ENCODE measurements at places on chromosomes 11 and 22.

DNA sequence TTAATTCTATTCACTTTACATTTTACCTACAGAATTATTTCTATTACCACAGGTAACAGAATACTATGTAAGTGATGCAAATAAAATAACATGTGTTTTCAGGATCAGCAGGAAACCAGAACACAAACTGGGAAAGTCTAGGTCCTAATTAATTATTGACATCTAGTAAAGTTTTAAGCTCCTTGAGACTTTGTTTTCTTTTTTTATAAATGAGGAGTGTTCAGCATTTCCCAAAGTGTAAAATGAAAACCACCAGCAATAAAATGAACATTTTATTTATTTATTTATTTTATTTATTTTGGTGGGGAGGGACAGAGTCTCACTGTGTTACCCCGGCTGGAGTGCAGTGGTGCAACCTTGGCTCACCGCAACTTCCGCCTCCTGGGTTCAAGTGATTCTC is 123.6 kb downstream of the ARHGAP42 start:
- no peak for DNase-seq

GRCh38 chr11:106161775-106162634 is 84.5 kb downstream of the AASDHPPT start:
- DNase-seq, result no peak

GRCh38 chr11:100687054-100687629 is at the start of gene ARHGAP42:
Gene ARHGAP42, plus strand, starts transcription at chr11:100687288. Its CDS starts 391 bp downstream, at chr11:100687679.
- DNase-seq, result peak; percentile 61

GRCh38 chr22:34592123-34592740 is 473.7 kb upstream of the ISX start:
- DNase-seq, result no peak

- no peak for DNase-seq
These were observed 666.7 kb downstream of the OPCML start for GRCh38 chr11:132865623-132866022.

GRCh38 chr22:39635719-39636118 is 65.2 kb downstream of the CACNA1I start:
- no peak for DNase-seq

DNA sequence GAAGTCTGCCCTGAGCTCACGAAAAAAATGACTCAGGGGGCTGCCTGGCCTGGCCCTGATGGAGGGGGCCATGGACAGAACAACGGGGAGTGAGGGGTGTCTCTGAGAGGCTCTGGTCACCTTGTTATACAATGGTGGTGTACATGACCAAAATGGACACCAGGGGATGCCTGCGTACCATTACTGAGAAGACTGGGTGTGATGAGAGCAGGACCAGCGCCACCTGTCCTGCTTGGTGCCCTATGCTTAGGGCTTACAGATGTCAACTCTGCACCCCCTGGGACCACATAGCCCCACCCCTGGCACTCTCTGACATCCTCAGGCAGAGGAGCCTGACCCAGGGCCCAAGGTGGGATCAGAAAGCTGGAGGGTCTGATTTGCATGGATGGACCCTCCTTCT is 104.8 kb downstream of the ZNF280B start:
- DNase-seq, result no peak

- no peak for DNase-seq
These were observed 53.5 kb upstream of the SLC25A1 start for GRCh38 chr22:19231986-19232385.

DNA sequence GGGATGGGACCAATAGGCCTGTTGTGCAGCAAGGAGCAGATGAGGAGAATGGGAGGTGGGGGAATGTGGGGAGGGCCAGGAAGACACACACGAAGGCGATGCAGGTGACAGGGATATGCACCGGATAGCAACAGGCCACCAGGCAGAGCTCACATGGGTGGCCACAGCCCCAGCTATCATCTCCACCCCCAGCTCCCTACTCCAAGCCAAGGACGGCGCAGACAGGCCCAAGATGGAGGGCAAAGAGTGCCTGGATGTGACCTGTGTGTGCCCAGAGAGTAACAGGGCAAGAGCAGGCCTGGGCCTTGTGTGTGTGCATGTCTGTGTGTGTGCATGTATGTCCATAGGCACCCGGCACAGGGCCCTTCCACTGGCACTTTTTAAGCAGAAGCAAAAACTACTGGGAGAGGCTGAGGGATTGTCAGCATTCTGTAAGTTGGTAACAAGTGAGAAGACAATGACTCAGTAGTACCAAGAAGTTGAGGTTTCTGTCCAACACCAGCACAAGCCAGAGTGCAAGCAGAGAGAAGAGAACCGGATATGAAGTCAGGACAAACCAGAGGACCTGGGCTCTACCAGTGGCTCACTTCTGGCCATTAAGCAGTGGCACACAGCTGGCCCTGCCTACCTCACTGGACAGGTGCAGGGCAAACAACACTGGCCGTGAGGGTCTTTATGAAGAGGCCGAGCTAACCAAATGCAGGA is 36.4 kb downstream of the NRXN2 start:
- DNase-seq, result no peak

DNA sequence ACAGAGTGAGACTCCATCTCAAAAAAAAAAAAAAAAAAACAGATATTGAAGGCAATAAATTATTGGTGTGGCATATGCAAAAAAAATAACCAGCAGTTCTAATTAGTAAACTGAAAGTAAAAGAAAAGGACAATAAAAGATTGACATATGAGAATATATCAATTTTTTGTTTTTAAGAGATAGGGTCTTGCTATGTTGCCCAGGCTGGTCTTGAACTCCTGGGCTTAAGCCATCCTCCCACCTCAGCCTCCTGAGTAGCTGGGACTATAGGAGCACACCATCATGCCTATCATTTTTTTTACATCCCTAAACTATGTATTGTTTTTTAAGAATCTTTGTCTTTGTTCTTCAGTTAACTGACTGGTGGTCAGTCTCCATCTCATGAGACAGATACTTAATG is 31.5 kb downstream of the PACSIN2 start:
- DNase-seq, result no peak

DNA sequence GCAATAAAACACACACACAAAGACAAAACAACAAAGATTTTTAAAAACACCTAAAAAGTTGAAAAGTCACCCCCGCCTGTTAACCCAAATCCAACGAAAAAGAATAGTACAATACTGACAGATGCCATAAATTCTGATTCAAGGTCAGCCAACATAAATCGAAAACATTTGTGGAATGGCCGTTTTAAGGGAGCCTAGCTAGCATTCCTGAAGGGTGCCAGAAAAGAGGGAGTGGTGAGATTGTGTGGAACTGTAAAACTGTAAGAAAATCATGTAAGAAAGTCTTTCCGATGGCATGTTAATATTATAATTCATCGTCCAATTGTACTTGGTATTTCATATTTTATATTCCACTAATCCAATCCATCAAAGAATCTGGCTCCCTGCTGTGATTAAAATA is 75.1 kb downstream of the RAB38 start:
- no peak for DNase-seq

- no peak for DNase-seq
These were observed 149.8 kb upstream of the PITPNB start for GRCh38 chr22:28068826-28069225.

- no peak for DNase-seq
These were observed 312.0 kb upstream of the NARS2 start for GRCh38 chr11:78886616-78887015.

DNA sequence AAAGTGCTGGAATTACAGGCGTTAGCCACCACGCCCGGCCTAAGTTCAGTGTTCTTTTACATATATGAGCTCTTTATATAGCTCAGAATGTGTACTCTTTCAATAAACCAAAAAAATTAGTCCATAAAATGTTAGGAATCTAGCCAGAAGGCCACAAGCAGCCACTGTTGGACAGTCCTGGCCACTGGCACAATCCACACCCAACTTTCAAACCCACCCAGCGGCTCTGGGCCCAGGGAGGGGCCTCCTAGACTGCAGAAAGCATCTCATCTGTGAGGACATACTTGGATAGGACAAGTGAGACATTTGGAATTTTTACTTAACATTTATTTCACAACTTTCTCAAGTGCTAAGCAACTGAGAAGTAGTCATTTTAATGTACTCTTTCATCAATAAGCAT is 6.4 kb downstream of the PACSIN2 start:
- no peak for DNase-seq

- DNase-seq, result no peak
These were observed 14.6 kb downstream of the TRMU start for GRCh38 chr22:46350121-46350520.

DNA sequence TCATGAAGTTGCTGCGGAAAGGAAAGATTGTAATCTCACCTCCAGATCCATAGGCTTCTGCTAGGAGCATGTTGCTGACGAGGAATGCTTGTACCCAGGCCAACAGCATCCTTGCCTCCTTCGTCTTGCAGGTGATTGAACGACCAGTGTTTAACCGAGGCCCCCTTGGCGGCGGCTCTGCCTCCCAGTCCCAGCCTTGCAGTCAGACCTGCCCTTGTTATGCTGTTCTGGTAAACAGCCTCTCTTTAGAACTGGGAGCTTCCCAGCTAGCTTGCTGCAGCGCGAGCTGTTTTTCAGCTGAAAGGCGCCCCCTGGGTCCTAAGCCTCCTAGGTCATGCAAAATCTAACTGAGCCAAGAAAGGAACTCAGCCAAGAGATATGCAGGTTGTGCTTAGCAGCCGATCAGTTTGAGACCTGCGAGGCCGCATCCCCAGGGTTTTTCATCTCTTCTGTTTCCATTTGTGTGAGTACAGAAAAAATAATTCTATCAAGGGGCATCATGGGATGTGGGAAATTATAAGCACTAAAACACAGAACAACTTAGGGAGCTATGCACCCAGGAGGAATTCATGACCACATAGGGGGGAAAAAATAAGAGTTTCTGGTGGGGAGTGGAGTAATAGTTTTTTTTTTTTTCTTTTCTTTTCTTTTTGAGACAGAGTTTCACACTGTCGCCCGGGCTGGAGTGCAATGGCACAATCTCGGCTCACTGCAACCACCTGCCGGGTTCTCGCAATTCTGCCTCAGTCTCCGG is at the start of gene PIK3IP1:
Gene PIK3IP1, minus strand, starts transcription at position 253 of the 754 bp plus-strand sequence. Its CDS starts 144 bp downstream, at position 109.
- DNase-seq, result peak; percentile 87

- DNase-seq, result no peak
These were observed 352.9 kb downstream of the TENM4 start for GRCh38 chr11:79087961-79088318.

DNA sequence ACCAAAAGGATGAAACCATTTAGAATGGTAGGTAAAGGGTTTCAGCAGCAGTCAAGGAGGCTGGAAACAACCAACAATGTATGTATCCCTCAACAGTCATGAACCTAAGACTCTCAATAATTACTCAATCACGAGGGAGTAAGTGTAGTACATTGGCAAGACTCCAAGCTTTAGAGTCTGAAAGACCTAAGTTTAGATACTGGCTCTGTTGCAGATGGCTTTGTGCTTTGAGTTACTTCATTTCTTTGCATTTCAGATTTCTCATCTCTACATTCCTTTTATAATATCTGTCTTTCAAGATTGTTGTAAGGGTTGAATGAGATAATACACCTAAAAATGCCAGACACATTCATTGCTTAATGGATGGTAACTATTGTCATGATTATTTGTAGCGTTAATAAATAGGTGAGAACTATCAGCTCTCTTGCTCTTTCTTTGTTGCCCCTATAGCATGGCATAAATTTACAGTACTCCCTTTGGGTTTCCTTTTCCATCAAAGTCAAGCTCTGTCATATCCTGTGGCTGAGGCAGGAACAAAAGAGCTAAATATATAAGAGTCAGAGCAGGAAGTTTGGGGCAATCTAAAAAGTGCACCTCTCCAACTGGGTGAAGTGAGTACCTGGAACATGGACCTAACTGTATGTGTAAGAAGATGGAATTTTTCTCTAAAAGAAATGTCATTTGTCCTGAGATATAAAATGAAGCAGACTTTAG is 228.2 kb upstream of the ZC3H12C start:
- no peak for DNase-seq

DNA sequence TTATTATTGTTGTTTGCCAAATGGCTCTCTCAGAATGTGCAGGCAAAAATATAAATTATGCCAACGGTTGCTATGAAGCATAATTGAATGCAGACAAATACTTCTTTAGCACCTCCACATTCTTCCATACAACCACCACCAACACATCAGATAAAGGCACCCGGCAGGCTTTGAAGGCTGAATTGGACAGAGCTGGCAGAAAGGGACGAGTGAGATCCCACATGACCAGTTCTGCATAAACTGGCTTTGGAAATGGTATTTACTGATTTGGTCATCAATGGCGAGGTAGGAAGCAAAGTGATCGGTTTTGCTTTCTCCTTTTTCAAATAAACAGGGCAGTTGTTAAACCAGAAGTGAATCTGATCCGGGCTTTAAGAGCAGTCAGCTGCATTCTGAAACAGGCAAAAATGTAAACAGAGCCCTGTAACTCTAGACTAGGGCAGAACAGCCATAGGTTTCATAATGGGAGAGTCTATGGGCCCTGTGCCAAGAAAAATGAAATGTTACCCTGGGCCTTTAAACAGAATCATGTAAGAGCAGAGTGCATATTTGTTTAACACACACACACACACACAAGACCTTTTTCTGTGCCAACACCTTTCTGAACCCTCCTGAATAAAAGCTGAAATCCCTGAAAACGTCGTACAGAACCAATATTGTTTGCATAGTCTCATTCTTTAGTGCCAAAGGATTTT is 97.7 kb downstream of the MPPED2 start:
- peak; percentile 54 for DNase-seq

GRCh38 chr22:43377896-43378704 is 33.7 kb upstream of the MPPED1 start:
- DNase-seq, result no peak

GRCh38 chr22:28817919-28818859 is 17.8 kb upstream of the XBP1 start:
- no peak for DNase-seq

- DNase-seq, result no peak
These were observed 210.3 kb downstream of the DDX10 start for GRCh38 chr11:108875134-108875533.

- no peak for DNase-seq
These were observed 55.3 kb downstream of the INSC start for GRCh38 chr11:15169815-15170551.

- no peak for DNase-seq
These were observed 9.8 kb downstream of the APOL5 start for GRCh38 chr22:35727436-35727835.

GRCh38 chr11:103872748-103873147 is 163.7 kb upstream of the DDI1 start:
- no peak for DNase-seq

GRCh38 chr11:46625406-46625805 is 8.1 kb downstream of the ATG13 start:
- no peak for DNase-seq

DNA sequence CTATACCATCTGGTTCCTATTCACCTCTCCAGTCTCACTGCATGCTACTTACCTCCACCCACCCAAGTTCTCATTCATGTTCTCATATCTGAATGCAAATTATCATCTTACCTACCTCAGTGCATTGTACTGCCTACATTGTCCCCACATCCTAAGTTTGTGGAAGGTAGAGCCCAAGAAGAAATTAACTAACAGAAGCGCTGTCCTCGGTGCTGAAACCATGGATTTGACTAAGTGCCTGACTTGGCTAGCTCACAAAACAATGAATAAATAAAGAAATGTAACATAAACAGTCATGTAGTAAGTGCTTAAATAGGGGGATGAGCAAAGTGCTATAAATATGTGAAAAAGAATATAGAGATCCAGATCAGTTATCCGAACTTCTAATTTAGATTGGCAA is 63.2 kb downstream of the GRIA4 start:
- DNase-seq, result no peak

GRCh38 chr22:48531761-48532435 is 1295.8 kb downstream of the BRD1 start:
- no peak for DNase-seq
